ENCODE measurements at places on chromosomes 2 and 18.

DNA sequence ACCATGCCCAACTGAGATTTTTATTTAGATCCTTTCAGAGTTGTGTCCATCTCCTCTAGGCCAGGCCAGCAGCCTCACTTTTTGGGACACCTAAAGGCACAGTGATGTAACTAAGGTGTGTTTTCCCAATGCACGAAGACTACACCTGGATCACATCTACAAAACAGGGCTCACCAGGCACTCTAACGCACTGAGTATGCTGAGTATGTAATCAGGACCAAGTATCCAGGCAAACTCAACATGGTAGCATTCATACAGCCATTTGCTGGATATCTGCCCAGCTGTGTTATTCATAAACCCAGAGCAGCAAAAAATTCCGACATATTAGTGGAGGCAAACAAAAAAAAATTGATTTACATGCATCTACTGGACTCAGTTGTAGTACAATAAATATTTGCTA is 33.8 kb downstream of the LPIN2 start:
- no peak for DNase-seq

- DNase-seq = no peak
These were observed 118.9 kb upstream of the CCDC150 start for GRCh38 chr2:196520605-196521004.

DNA sequence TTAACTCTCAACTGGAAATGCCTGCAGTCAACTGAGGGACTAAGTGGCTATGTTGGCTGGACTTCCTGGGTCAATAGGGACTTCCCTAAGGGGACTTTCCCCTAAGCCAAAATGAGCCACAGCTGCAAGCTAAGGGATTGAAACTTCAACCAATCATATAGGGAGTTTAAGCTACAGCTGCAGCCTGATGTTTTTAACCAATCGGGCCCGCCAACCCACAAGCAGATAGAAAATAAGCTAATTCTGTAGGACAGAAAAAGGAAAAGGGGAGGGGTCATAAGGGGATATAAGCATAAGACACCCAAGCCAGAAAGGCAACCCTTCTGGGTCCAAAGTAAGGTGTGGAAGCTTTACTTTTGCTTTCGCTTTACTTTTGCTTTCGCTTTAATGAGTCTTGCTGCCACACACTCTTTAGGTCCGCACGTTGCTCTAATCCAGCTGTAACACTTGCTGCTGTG is 927.5 kb downstream of the ERBB4 start:
- DNase-seq = no peak

DNA sequence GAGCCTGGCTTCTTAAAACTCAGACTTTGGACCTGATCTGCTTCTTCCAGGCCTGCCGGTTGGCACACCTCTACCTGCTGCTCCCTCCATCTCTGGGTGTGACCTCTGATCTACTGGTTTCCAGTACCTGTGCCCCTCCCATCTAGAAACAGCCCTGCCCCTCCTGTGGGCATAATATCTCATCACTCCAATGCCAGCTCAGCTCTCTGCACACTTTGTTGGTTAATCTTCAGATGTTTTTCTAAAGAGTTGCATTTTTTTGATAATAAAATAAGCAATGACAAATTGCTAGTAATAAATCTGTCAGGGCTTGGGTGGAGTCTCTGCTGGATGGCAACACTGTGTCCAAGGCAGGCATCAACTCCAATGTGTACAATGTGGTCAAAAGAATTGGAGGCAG is 89.6 kb upstream of the PPP1CB start:
- no peak for DNase-seq

GRCh38 chr18:66550366-66550765 is 53.5 kb downstream of the CDH19 start:
- DNase-seq = no peak

DNA sequence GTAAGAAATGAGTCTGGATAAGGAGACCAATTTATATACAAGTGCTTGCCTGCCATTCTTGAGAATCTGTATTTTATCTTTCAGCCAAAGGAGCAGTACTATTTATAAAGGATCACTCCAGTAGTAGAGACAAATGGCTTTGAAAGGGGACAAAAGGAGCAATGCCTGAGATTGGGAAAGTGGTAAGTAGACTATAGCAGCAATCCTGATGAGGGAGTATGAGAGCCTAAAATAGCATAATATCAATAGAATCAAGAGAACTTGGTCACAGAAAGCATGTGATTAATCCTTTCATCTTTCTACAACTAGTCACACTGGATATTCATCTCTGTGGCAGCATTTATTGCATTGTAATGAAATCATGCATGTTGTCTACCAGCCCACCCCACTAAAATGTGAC is 20.2 kb downstream of the NRXN1 start:
- DNase-seq = no peak

DNA sequence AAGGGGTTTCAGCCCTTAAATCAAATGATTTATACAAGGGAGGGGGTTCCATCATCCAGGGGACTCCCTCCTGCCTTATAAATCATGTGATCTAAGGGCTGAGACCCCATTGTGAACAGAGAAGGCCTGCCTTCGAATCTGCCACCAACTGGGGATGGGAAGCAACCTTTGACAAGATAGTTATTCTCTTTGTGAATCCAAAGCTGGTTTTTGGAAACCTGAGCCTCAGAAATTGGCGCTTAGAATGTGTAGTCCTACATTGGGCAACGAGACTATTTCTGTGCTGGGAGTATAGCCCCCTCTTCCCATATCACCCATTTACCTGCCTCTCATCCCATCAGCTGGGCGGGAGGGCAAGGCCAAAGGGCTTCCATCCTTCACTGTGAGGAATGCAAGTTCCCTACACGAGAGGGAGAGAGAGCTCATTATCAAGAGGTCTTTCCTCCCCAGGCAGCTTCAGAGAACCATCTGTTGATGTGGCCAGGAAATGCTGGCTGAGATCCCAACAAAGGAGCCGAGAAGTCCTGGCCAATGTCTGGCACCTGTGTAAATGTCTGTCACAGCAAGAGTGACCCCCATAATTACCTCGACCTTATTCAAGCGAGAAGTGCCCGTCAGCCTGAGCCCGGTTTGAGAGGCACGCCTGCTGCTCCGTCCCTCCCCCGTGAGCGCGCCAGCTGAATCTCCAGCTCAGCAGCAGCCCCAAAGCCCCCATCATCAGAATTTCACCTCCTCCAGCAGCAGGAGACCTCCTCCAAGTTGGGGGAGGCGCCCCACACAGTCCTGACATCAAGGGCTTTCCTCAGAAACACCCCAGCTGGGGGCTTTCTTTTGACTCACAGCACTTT is 48.4 kb upstream of the APCDD1 start:
- no peak for DNase-seq

GRCh38 chr18:27931535-27931934 is 245.4 kb downstream of the CDH2 start:
- no peak for DNase-seq

- no peak for DNase-seq
These were observed 71.2 kb downstream of the KCNG2 start for GRCh38 chr18:79868811-79869541.

DNA sequence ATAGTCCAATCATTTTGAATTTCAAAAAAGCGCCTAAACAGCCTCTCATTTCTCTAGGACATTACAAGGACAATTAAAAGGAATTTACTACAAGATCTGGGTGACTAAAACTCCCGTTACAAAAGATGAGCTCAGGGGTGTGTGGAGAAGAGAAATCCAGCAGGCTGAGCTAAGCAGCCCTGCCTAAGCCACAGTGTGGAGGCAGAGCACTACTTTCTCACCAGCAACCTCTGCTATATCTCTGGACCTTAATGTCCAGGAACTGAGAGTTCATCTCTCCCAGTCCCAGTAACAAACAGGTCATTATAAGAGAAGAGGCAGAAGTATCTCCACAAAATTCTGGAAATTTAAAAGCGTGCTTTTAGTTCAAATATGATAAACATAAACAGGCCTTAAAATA is 18.9 kb upstream of the ANKRD62 start:
- no peak for DNase-seq

- DNase-seq = no peak
These were observed 18.1 kb upstream of the PKDCC start for GRCh38 chr2:42029639-42030199.

GRCh38 chr2:181563101-181563692 is 93.7 kb downstream of the CERKL start:
- no peak for DNase-seq

DNA sequence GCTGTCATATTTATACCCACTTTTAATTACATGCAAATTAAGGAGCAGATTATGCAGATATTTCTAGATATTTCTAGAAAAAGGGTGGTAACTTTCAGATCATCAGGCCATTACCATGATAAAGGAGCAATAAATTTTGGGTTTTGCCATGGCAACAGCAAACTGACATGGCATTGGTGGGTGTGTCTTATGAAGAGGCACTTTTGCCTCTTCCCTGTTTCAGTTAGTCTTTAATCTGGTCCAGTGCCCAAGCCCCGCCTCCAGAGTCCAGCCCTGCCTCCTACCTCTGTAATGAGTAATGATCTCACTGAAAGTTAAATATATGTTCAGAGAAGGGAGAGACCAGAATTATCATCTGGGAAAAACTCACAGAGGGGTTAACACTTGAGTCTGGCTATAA is 124.8 kb downstream of the SCG2 start:
- no peak for DNase-seq

DNA sequence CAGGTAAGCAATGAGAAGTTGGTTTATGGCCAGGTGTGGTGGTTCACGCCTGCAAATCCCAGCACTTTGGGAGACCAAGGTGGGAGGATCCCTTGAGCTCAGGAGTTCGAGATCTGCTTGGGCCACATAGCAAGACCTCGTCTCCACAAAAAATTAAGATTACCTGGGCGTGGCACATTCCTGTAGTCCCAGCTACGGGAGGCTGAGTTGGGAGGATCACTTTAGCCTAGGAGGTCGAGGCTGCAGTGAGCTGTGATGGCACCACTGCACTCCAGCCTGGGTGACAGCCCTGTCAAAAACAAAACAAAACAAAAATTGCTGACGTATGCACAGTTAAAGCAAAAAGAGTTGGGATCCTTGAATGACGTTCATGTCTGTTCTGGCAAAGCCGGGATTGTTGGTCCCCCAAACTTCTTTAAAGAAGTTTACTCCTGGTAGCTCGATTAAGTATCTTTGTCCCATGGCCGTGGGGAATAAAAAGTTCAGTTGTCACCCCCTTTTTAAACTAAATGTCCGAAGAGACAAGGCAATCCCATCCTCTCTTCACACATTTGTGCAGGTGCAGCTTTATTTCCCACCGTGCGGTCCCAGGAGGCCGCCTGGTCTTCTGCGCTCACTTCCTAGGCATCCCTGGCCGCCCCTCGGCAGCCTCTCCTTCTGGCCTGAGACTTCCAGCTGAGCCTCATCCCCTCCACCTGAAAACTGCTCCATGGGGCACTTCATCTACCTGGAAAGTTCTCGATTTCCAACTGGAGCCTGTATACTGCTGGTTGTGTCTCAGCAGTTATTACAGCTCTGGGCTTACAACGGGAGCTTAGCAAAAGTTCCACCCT is 762 bp upstream of the SPOPL start:
- DNase-seq = no peak

DNA sequence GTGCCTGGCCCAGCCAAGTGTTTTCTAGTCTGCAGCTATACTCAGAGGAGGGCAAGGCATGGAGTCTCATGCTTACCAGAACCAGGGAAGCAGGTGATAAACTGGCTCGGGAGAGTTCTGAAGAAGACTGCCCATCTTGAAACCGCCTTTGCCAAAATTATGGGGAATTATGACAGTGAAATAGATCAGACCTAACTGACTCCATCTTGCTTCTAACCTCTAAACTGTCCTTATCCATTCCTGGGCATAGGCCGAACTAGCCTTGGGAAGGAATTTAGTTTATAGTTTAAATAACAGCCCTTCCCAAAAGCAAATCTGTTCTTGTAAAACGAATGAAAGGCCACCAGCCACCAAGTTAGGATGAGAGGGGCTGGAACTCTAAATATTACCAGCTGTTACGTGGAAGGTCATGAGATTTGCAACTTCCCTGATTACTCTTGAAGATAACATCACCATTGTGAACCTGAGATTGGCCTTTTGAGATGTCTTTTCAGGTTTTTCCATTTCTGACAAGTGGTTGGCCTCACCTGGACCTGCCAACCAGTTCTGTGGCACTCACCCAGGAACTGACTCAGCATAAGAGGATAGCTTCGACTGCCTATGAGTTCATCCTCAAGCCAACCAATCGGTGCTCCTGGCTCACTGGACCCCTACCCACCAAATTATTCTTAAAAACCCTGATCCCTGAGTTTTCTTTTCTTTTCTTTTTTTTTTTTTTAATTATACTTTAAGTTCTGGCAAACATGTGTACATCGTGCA is 23.4 kb downstream of the CHCHD5 start:
- DNase-seq = no peak

DNA sequence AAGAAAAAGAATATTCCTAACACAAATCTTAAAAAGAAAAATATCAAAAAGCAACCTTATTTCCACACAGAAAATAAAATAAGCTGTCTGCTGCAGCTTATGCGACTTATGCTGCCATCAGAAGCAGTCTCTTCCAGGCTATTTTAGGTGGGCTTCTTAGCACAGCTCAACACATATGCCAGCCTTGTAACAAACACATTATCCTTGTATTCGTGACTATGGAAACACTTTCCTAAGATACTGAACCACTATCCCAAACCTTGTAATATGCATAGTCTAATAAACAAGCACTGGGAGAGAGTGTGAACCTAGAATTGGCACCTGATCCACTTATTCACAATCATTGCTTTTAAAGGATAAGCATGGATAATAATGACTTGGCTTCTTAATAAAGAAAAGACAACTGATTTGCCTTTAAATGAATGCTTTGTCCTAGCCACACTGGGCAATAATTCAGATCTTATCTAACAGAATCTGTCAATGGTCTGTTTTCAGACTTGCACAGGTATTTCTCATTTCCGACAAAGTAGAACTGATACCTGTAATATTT is 40.0 kb upstream of the RNU4ATAC start:
- DNase-seq = no peak

GRCh38 chr2:142872882-142873724 is 4.4 kb upstream of the KYNU start:
- no peak for DNase-seq

Measured in CD4-positive, alpha-beta T cell (primary cell).